ENCODE measurements at places on chromosomes 1 and 21.

GRCh38 chr1:87169263-87169910 is 159.3 kb upstream of the LMO4 start:
- no peak for DNase-seq

DNA sequence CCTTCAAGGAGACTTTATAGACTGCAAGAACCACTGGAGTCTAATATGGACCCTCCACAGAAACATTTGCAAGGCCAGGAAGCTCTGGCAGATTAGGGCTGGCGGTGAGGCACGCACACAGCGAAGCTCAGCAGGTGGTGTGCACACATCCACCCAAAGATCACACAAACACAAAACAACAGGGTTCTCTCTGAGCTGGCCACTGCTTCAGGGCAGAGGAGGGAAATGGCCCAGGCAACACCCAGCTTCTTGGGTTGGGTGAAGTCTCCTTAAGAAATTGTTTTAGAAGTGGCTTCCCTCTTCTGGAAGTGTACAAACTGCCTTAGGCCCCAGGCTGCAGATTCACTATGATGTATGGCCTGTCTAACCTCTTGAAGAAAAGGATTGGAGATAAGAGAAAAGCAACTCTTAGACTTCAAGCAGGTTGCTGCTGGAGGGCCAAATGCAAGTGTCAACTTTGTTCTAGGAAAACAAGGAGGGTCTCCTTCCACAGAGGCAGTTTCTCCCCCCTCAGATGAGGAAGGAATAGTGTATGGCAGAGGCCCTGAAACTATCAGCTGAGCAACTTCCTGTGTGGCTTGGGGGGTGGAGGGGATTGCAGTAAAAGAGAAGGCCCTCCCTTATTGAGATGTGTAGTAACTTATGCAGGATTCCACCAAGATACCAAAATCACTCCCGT is 2.0 kb downstream of the RCSD1 start:
- no peak for DNase-seq

DNA sequence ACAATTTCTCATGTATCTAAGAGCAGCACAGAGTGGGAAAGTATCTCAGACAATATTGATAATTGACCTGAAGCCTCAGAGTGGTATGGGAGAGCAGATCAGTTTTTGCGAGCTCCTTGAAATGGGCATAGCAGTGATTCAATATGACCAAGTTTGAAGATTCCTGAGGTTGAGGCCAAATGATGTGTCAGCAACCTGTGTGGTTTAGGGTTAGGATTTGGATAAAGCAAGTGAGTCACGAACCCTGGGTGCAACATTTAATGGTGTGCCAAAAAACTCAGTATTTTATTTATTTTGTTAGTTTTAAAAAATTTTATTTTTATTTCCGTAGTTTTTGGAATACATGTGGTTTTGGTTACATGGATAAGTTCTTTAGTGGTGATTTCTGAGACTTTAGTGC is 92.5 kb upstream of the C21orf91 start:
- no peak for DNase-seq

DNA sequence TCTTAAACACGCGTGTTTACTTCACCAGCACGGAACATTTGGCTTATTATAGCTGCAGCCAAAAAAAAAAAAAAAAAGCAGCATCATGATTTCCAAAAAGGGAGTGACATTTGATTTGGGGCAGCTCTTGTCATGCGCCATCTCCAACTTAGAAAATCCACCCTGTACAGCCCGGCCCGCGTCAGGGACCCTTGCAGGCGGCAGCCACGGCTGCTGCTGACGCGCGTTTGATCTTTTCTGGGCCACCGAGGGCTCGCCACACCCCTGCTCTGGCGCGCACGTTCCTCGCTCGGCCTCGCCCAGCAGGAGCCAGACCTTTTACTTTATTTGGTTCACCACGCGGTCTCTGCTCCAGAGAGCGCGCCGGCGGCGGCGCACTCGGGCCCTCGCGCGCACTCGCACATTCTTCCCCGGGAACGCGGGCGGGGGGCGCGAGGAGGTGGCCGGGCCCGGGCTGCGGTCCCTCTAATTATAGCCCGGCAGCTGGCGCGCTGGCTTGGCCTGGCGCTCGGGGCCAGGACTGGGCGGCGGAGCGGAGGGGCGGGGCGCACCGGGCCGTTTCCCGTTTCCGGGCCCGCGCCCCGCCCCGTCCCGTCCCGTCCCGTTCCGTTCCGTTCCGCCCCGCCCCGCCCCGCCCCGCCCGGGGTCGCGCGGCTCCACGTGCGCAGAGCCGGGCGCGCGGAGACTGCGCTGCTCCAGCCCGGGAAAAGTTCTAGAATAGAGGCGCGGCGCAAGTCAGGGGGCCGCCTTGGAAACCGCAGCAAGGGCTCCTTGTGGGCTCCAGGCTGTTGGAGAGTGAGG is 10.2 kb downstream of the IRF2BP2 start:
- DNase-seq, result peak; percentile 69

DNA sequence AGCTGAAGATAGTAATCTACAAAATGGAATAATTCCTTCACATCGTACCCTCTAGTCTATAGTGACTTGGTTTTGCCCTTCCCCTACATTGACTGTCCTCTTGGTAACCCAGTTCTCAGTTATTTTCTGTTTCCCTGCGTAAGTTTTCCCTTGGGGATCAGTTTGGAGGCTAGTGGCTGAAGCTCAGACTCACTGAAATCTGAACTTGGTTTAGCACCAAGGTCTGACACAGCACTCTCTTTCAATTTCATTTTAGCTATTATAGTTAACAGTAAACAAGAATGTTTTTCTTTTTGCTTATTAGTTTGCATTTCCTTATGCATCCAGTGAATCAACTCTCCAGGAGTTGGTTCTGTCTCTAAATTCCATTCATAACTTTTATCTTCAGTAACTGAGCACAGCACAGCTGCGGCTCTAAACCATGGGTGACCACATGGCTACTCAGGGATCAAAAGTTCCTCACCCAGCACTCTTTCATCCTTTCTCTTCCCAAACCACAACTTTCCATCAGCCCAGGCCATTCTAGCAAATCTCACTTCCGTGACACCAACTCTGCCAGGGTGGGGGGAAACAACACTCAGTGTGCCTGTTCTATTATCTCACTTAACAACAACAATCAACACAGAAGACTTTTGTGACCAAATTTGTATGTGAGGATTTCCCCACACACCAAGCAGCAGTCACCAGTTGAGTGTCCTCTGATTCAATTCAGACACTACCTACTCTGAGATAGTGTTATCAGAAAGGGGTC is 17.6 kb upstream of the IFI6 start:
- no peak for DNase-seq

DNA sequence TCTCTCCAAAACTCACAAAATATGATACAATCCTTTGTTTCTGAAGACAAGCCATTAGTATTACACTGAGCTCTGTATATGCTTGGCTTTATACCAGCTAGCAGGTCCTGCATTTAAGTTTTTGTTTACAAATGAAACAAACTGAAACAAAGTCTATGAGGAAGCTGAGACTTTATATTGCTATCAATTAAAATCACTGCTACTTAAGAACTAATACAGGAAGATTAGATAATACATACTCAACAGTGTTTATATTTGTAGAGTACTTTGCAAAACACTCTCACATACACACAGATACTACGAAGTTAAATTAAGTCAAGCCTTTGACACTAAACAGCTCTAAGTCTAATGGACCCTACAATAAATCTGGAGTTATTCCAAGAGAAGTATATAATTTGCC is 247.4 kb downstream of the CRB1 start:
- DNase-seq, result no peak

DNA sequence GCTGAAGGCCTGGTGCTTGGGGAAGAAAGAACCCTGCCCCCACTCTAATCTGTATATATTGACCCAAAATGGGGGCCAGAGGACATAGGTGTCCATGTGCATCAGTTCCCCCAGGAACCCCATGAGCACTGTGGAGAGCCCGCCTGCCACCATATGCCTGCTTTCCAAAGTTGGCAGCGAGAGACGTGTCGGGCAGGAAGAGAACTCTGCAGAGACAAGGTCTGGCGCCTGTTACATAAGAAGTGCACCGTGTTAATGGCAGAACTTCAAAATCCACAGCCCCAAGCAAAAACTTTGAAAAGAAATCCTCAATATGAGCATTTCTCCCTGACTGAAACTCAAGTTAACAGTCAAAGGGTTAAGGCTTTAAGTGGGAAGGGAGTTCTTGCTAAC is 8.0 kb downstream of the CTNNBIP1 start:
- DNase-seq, result no peak

DNA sequence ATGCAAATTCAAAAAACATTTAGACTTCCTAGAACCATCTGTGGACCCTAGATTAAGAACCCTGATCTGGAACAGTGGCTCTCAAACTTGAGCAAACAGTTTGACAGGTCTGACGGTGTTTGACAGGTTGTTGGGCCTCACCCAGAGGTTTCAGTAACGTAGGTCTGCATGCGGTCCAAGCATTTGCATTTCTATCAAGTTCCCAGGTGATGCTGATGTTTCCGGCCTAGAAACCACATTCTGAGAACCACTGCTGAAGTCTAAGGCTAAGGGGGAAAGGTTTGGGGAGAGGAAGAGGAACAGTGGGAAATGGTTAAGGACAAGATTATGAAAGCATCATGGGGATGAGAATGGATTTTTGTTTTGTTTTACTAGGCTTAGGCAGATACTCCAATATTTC is 48.6 kb downstream of the MDM4 start:
- no peak for DNase-seq

DNA sequence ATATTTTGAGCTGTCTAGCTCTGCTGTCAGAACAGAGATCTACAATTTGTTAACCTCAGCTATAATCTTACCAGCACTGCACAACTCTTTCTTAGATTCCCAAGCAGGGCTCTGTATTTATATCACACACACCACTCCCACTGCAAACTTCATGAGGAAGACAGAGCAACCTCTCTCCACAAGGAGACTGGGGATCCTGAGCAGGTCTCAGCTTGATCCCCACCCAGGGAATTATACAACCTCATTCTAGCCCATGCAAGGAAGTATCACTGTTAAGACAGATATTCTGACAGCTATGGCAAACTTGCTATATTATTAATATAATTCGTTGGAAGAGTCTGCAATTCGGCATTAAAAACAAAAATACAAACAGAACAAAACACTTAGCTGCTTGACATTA is 40.4 kb downstream of the EGLN1 start:
- no peak for DNase-seq

DNA sequence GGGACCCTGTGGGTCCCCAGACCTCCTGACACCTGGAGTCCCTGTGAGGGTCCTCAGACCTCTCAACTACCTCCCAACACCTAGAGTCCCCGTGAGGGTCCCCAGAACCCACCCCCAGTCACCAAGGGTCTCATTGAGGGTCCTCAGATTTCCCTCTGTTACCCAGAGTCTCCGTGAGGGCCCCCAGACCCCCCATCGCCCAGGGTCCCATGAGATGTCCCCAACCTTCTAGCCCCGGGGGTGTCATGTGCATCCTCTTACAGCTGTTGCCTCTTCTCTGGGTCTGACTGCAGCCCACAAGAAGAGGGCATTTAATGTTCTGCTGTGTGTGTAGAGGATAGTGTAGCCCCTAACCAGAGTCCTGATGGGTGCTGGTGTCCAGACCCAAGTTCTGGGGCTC is 2.0 kb upstream of the GJC2 start:
- DNase-seq, result no peak

GRCh38 chr1:164017239-164017638 is 541.7 kb upstream of the PBX1 start:
- no peak for DNase-seq

DNA sequence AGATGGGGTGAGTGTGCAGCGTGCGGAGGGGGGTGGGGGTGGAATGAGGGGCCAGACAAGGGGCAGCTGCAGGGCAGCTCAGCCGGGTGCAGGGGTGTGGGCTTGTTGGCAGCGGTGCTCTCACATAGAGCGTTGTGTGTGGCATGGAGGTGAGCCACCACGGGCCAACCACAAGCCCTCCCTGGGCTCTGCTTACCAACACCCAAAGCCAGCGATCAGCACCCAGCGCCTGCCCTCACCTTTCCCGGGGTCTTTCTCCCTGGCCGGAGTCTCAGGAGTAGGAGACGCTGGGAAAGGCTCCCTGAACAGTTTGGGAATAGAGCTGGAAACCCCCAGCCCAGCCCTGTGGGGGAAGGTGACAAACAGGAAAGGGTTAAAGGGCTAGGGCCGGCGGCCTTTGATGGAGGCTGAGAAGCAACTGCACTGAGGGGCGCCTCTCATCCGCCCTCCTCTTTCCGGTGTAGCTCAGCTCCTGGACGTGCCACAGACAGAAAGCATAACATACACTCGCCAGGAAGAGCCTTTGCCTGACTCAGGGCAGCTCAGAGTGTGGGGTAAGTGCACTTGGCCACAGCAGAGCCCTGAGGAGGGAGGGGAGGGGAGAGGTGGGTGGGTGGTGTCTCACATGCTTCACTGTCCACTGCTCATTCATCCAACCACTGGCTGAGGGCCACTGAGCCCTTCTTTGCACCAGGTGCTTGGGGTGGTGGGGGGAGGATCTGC is 577 bp downstream of the IKBKE start:
- DNase-seq, result peak; percentile 61

GRCh38 chr1:246959944-246960693 is 28.4 kb upstream of the AHCTF1 start:
- DNase-seq, result no peak

GRCh38 chr1:77541162-77541545 is 141.3 kb downstream of the ZZZ3 start:
- DNase-seq, result no peak

GRCh38 chr1:103958699-103959098 is 209.0 kb downstream of the AMY1C start:
- DNase-seq, result no peak

- DNase-seq, result no peak
Measured at GRCh38 chr1:22041505-22041904, 11.0 kb upstream of the CDC42 start.

- DNase-seq, result no peak
Measured at GRCh38 chr1:27473755-27474154, 16.2 kb downstream of the WASF2 start.

GRCh38 chr1:166730299-166730888 is 108.9 kb upstream of the POGK start:
- no peak for DNase-seq

- peak; percentile 18 for DNase-seq
Measured at GRCh38 chr21:23887725-23888306, 1719.5 kb downstream of the MRPL39 start.

GRCh38 chr1:6118415-6118814 is 61.7 kb downstream of the CHD5 start:
- no peak for DNase-seq

DNA sequence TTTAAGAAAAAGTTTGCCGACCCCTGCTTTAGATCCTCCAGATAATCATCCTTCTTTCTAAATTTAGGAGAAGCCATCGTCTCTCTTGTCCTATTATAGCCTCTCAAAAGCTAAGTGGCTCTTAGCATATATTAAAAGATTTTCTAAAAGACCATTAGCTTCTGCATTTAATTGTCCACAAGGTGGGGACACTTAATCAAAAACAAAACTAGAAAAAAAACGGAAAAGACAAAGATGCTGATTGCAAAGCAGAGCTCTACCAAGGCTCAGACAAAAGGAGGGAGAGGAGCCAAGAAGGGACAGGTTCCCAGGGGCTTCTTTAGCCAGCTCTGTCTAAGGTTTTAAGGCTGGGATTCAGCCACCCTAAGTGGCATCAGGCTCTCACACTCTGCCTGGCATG is 128.3 kb upstream of the HMGB4 start:
- no peak for DNase-seq

All from activated T-helper 1 cell treated with anti-CD3 and anti-CD28 coated beads, Interleukin-12 subunit alpha, Interleukin-12 subunit beta, Interleukin-2, Interleukin-4 antibody, amounts not matched to agents 30 ng/mL and 10 ng/mL and 1 ng/mL, durations not matched to agents 14 hours and 24 hours and 36 hours (primary cell).